ENCODE measurements at places on chromosomes 5 and 9.
A peak's percentile ranks its signal among the peaks of the same experiment; 100 is the strongest.

- peak; percentile 60 for DNase-seq
These were observed 54.0 kb downstream of the CCDC171 start for GRCh38 chr9:15606643-15607472.

DNA sequence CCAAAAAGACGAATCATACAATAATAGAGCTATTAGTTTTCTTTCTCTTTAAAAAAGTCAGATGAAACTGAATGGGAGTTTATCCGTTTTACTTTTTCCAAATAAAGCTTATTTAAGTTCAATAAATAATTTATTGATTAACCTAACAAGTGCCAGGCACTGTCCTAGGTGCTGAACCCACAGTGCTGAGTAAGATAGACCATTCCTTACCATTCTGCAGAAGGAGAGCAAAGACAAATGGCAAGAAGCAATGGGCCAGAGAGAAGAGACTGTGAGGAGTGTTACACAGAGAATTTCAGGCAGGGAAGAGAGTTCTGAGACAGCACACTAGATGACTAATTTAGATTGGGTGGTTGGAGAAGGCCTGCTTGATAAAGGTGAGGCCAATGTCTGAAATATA is 127.2 kb downstream of the AUH start:
- DNase-seq: no peak

DNA sequence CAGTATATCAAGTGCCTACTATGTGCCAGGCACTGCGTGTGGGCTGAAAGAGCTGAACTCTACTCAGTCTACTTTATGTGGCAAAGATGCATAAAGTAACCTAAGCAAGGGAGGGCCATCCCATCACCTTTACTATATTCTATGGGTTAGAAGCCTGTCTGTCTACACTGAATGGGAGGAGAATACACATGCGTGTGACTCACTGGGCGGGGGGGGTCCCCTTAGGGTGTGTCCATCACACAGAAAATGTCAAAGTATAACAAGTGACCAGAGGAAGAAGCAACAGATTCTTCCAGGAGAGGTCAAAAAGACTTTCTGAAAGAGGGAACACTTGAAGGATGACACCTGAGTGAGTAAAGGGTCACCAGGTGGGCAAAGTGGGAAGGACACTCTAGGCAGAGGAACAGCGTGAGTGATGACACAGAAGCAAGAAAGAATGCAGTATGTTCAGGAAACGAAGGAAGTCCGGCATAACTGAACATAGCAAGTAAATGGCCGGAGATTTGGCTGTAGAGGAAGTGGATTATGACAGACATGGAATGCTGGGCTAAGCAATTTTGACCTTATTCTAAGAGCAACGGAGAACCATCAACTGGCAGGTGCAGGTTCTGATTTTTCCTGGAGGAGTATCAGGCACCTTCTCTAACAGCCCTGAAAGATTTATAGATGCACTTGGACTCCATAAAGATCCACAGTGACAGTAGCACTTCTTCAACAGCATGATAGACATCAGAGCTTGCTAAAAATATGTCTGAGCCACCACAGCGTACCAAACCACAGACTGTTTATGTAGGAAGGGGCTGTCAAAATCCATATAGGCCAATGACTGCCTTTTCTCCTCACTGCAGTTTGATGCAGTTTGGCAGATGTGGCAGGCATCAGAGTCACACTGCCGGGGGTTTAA is 8.0 kb upstream of the WHRN start:
- DNase-seq: no peak

- DNase-seq: peak; percentile 15
These were observed 66.9 kb downstream of the RFX3 start for GRCh38 chr9:3458806-3459475.

Measured in NCI-H1694 treated with DMSO at 0.1 percent for 48 hours (cell line).